ENCODE measurements at places on chromosomes 12 and 14.

- DNase-seq: peak; percentile 29
Observed at GRCh38 chr12:92297932-92298696, 152.5 kb upstream of the BTG1 start.

GRCh38 chr14:100539766-100540140 is 47.5 kb downstream of the BEGAIN start:
- DNase-seq: no peak

DNA sequence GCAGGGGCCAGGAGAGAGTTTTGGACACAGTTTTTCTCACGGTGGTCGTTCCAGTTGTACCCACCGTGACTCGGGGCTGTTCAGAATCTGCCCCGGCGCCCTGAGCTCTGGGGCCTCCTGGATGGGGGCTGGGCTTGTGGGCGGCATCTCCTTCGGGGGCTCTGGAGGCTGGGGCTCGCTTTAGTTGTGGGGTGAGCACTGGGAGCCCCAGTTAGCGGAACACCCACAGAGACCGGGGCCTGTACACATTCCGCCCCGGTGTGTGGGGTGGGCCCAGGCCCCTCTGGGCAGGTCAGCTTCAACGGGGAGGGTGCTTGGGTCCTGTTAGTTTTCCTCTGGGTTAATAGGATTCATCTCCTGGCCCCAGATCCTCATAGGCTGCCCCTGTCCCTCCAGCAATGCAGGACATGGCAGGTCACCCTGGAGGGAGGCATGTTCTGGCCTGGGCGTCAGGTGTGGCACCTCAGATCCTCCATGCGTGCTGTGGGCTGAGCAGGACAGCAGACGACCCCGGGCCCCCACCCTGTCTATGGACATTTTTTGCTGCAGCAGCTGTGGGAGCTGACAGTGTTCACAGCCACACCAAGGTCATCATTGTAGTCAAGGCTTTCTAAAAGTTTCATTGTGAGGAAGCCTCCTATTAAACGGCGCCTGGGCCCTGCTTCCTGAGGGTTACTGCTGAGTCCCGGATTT is 393.2 kb downstream of the TMEM121 start:
- DNase-seq: no peak

DNA sequence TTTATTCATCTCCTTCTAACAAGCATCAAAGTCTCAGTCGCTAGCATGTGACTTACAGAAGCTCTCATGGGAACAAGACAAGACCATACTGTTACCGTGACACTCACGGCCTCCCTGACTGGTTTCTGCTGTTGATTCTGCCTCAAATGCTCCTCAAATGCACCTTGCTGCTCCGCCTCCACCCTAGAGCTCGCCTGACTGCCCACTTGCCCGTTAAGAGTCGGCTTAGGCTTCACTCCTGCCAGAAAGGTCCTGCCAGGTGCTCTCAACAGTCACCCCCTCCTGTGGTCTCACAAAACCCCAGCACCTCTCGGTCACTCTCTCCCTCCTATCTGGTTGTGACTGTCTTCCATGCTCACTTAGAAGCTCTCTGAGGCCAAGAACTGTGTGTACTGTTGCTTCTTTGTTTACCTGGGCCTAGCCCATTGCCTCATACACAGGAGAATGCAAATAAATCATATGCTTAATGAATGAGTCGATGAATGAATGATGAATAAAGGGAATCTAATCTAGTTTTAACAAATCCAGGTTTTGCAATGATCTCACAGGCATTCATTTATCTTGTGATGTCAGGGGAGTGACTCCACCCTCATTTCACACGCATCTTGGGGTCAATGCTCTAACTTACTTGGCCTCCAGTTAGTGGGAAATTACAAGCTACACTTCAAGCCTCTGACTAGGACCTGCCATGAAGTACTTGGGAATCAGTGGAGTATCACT is 41.3 kb downstream of the SSH1 start:
- no peak for DNase-seq

DNA sequence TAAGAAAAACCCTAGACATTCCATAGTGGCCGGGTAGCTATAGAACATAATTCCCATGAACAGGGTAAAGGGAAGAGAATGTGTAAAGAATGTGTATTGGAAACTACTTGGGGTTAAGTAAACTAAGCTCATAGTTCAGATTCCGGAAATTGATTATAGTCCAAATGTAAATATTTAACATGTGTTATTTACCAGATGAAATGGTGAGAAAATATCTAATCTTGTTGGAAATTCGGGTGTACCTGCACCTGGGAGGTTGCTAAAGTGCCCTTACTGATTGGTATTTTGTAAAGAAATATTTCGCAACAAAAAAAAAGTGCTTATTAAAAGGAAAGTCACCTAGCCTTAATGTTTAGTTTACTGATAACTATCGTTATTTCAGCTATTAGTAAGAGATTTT is 14.4 kb downstream of the RASSF9 start:
- no peak for DNase-seq

DNA sequence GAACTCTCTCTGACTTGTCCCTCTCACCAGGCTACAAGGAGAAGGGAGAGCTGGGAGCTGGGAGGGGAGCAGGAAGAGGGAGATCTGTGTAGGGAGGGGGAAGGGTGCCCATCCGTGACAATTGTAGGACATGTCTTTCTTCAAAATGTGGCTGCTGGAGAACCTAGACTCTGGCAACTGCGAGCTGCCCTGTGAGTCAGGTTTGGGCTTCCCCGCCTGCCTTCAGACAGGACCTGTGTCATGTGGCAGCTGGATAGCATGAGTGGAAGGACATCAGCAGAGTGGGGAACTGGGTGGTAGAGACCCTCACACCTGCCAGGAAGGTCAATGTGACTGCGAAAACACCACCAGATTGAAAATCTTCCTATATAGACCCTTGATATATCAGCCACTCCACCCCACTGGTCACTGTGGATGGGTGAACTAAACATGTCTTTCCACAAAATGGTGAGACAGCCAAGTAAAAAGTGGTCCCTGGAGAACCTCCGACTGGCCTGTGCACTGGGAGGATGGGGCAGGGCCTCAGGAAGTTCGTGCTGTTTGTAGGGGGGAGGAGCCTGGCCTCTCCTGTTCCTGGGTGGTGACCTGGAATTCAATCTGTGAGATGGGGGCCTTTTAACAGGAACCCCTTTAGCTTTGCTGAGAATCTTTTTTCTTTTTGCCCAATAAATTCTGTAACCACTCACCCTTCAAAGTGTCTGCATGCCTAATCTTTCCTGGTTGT is 62.2 kb upstream of the CAPRIN2 start:
- DNase-seq: no peak

GRCh38 chr14:101219896-101220703 is 316.6 kb upstream of the RTL1 start:
- DNase-seq: no peak

GRCh38 chr14:75341620-75342019 is 63.0 kb downstream of the FOS start:
- no peak for DNase-seq

DNA sequence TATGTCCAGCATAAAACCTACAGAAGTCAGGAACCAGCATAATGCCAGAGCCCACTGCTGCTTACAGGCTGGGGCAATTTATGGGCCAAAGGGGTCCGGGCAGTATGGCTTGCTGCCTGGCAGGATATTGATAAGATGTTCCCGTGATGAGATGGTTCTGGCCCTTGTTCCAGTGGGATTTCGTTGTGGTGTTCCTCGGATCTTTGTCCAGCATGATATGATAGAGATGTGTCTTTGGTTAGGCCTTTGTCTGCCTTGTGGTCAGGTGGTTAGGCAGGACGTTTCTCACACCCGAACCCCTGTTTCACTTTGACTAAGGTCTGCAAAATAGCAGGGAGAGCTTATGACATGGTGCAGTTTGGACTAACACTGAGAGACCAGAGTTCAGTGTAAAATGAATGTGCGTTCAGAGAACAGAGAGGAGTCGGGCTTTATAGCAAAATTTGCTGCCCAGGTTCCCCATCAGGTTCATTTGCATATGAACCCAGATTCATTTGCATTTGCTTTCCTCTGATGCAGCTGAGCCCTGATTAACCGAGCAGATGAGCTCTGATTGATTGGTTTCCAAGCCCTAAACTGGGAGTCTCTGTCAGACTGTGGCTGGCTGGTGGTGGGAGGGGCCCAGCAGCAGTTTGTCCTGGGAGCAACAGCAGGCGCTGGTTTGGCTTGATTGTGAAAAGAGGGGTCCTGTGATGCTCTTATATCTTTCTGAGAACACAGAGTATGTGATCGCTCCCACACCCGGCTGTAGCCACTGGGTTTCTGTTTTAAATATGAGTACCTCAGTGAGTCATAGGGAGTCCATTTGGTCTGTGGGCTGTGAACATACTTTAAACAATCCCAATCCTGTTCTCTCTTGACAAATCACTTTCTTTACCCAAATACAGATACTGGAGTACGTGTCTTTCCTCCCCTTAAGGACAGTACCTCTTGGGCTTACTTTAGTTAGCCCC is 156.3 kb upstream of the PZP start:
- peak; percentile 30 for DNase-seq

DNA sequence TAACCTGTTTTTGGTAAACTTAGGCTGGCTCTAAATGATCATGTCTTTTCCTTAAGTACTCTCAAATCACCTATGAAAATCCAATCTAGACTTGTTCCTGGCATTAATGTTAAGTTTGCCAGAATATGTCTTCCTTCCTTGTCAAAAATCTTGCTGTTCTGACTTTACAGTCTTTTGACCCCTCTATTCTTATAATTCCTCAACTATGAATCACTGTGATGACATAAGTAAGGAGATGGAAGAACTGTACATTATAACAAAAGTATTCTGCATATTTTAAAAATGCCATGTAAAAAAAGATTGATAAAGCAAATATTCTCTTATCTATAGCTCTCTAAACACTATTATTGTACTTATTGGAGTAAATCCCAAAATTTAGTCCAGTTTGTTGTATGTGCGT is 51.4 kb upstream of the BAZ1A start:
- peak; percentile 3 for DNase-seq

DNA sequence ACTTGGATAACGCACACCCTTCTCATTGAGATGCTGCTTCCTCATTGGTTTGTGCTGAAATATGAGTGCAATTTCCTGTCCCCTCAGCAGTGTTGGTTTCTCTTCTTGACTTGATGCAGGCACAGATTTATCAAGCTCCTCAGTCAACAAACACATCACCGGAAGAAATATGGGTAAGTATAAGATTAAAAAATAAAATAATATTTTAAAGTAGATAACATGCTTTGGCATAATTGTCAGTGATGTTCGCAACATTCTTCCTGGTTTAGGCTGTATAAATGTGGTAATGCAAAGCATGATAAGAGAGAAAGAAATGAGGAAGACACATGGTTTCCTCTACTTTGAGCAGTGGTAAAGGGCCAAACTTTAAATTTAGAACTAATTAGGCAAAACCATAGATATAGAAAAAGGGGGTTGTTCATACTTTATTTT is at the start of gene GPR65:
Gene GPR65, plus strand, starts transcription at position 86 of the 432 bp plus-strand sequence. CDS start 5,713 bp downstream, outside the sequence.
- no peak for DNase-seq

- no peak for DNase-seq
Observed at GRCh38 chr12:105696-106095, 39.1 kb downstream of the IQSEC3 start.

DNA sequence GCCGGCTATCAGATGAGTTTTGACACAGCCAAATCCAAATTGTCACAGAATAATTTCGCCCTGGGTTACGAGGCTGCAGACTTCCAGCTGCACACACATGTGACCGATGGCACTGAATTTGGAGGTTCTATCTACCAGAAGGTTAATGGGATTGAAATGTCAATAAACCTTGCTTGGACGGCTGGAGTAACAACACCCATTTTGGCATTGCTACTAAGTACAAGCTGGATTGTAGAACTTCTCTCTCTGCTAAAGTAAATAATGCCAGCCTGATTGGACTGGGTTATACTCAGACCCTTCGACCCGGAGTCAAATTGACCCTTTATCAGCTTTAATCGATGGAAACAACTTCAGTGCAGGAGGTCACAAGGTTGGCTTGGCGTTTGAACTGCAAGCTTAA is 100.2 kb upstream of the EVL start:
- no peak for DNase-seq

DNA sequence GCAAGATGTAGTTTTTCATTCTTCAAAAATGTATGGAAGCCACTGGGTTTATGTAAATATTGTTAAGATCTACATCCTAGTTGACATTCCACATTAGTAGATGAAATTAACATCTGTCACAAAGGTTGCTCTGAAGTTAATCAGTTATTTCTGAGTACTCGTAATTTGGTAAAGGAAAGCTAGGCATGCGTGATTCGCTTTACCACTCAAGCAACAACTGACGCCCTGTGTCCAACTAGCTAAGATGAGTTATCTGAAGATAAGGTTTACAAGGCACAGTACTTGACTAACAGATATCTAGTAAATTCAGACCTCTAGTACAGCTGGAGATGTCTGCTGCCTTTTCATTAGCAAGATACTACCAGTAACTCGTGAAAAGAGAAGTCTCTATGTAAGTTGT is 14.1 kb downstream of the PRKD1 start:
- DNase-seq: no peak

Data from fibroblast of skin of left quadriceps (primary cell).